Mammary epithelial cell (primary cell): ENCODE measurements at places on chromosomes 11 and 22. TPM values are rescaled to one million over a fixed set of nuclear protein-coding genes. Genes with fewer than 3 reads are reported as not detected.

DNA sequence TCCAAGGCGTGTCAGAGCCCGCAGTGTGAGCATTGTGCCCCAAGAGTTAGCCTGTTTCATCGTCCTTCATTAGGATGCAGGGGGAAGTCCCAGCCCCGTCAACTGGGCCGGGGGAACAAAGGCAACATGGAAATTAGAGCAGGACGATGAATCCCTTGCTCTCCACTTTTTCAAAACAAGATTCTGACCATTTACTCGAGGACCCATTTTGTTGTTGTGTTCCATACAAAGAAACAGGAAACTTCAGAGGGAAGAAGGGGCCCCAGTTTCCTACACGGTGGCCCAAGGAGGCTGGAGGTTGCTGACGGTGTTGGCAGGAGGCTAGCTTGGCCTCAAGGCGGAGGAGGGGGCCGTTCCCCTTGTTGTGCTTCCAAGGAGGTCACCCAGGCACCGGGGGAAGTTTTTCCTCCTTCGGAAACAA, 44.0 kb upstream of the SLC1A2 start:
- DNase-seq, result no peak

DNA sequence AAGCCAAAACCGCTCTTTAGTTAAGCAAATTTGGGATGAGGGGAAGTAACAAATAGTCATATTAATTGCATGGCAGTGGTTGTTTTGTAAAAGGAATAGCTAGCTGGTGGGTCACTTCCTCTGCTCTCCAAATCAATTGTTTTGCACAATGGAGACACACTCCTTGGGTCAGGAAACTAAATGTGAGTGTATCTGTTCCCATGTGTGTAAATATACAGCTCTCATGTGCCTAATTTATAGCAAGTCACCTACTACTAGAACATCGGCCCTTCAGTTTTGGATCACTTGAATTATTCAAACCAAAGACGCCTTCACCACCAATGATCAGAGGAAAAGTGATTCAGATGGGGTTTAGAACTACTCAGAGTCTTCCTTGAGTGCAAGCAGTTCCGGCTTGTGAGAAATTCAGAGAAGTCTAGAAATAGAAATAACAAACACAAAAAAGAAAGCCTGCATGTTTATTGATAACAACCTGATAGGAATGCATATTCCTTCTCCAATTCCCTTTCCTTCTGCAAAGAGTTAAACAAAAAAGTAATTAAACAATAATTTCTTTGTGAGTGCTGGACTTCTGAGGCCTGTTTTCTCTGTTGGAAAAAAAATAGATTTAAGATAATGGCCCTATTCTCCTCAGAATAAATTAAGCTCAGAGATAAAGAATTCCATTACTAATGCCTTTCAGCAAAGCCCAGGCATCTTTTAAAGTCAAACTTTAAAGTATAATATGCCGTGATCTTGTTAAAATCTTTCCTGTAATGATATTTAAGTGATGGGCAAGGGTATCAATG, 100.4 kb downstream of the KIRREL3 start:
- no peak for DNase-seq

Gene RNF169
- 18.7 TPM for total RNA-seq

Gene CYP2D6
- total RNA-seq, result 2.3 and 2.7 TPM in 2 replicates

DNA sequence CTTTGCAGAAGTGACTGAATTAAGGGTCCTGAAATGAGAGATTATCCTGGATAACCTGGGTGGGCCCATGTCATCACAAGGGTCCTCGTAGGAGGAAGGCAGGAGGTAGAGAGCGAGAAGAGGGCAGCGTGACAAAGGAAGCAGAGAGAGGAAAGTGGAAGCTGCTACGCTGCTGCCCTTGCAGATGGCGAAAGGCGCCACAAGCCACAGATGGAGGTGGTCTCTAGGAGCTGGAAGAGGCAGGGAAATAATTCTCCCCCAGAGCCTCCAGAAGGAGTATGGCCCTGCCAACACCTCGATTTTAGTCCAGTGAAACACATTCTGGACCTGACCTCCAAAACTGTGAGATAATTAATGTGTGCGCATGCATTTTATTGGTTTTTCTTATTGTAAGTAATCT, 13.4 kb downstream of the TMEM184B start:
- DNase-seq, result no peak

- no peak for DNase-seq
Measured at GRCh38 chr11:18501629-18502028, 25.1 kb downstream of the TSG101 start.

Gene C11orf65
- total RNA-seq, result 1.1 and 1.7 TPM in 2 replicates

DNA sequence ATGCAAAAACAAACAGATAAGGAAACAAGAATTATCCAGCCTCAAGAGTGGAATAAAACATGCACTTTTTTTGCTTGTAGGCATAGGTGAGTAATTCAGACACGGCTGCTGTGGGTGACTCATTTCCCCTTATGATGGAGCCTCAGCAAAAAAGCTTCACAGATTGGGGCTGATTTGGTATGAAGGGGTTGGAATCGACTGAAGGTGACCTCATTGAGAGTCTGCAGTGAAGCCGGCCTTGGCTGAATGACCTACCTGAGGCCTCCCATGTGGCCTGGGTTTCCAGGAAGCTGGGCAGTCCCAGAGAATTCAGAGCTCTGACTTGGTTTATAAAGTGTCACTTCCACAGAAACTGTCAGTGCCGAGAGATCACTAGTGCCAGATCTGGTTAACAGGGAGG, 34.2 kb upstream of the VPREB1 start:
- peak; percentile 88 for DNase-seq

Gene CDC42EP1
- 98.4 and 111 TPM in 2 replicates for total RNA-seq

GRCh38 chr11:131888230-131888855, 517.9 kb downstream of the NTM start:
- DNase-seq, result peak; percentile 90

Gene OR10A2
- not detected in 2 replicates for total RNA-seq

- no peak for DNase-seq
Measured at GRCh38 chr11:69703453-69703767, 412 bp downstream of the FGF19 start.

GRCh38 chr11:2240834-2241233, 29.6 kb downstream of the ASCL2 start:
- no peak for DNase-seq

Gene GGTLC2
- not detected in 2 replicates for total RNA-seq

Gene GAL3ST1
- not detected in 2 replicates for total RNA-seq

GRCh38 chr22:37633625-37634416, 5.6 kb upstream of the SH3BP1 start:
- no peak for DNase-seq

- peak; percentile 94 for DNase-seq
Measured at GRCh38 chr11:130178441-130179339, 19.1 kb downstream of the ST14 start.

DNA sequence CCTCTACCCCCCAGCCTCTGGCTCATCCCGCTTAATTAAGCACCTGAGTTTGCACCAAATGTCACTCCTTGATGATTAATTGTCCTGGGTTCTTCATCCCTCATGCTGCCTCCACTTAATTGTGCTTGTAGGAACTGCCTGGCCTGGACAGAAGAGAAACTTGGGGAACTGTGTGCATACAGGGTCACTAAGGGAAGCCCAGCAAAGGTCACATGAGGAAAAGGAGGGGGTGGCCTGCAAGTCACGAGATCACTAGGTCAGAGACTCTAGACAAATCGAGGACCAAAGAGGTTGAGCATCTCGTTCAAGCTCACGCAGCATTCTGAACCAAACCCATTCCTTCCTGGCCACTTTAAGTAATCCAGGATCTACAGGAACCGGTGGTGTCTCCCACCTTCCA, 75.8 kb downstream of the PDE2A start:
- no peak for DNase-seq

DNA sequence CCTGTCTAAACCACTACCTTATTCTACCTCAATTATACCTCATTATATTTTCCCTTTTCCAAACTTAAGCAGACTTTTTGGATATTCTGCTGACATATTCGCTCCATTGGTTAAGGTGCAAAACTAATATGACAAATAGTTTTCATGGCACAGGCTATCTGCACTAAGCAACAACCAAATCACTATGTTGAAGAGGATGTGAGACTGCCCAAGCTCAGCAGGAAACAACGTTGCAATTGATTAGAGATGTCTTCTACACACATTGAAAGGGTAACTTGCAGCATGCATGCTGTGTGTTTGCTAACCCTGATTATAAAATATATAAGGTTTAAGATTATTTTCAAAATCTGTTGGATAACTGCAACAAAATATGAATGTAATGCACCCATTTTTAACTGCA, 61.6 kb downstream of the STK33 start:
- DNase-seq, result no peak

- DNase-seq, result no peak
Measured at GRCh38 chr11:12241971-12242672, 131.7 kb downstream of the MICAL2 start.

Gene PPFIA1
- total RNA-seq, result 42.5 TPM

Gene MMP3
- 5.8 TPM for total RNA-seq

DNA sequence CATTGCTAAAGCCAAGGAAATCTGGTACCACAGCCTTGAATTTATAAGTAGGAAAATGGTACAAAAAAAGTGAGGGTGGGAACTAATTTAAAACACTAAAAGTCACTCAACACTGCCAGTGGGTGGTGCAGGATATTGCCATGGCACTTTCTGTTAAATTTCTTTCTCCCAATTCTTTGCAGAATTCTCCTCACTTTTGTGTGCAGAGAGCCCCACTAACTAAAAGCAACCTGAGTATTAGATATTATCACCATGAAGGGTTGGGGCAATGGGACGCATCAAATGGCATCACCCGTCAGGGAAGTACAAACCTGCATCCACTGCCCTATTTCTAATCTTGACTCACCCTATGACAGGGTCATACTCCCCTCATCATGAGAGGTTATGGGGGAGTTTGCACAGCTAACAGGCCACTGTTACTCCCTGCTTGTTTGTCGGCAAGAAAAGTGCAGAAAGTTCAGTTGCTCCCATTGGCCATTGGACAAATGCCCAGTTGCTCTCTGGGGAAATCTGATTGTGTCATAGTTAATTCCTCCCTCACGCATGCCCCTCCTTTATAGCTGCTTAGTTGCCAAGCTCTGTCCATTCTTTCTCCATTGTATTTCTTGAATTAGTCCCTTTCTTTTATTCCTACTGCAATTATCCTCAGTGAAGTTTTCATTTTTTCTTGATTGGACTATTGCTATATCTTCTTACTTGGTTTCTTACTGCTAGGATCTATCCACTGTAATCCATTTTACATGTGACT, 93.8 kb upstream of the BLID start:
- DNase-seq, result no peak

DNA sequence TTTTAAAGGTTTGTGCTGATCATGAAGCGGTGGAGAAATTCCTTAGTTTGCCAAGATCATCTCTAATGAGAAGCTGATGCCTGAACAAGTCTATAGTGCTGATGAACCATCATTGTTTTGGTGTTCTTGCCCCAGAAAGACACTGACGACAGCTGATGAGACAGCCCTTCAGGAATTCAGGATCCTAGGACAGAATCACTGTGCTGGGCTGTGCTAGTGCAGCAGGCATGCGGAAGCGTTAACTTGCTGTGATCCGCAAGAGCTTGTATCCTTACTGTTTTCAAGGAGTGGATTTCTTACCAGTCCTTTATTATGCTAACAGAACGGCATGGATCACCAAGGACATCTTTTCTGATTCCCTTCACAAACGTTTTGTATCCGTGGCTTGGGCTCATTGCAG, 104.1 kb downstream of the TBC1D22A start:
- DNase-seq, result peak; percentile 71

Gene ZP1
- total RNA-seq, result not detected in 2 replicates

- DNase-seq, result peak; percentile 44
Measured at GRCh38 chr11:27471589-27472397, 797 bp downstream of the LGR4 start.

Gene PRAME
- not detected in 2 replicates for total RNA-seq

DNA sequence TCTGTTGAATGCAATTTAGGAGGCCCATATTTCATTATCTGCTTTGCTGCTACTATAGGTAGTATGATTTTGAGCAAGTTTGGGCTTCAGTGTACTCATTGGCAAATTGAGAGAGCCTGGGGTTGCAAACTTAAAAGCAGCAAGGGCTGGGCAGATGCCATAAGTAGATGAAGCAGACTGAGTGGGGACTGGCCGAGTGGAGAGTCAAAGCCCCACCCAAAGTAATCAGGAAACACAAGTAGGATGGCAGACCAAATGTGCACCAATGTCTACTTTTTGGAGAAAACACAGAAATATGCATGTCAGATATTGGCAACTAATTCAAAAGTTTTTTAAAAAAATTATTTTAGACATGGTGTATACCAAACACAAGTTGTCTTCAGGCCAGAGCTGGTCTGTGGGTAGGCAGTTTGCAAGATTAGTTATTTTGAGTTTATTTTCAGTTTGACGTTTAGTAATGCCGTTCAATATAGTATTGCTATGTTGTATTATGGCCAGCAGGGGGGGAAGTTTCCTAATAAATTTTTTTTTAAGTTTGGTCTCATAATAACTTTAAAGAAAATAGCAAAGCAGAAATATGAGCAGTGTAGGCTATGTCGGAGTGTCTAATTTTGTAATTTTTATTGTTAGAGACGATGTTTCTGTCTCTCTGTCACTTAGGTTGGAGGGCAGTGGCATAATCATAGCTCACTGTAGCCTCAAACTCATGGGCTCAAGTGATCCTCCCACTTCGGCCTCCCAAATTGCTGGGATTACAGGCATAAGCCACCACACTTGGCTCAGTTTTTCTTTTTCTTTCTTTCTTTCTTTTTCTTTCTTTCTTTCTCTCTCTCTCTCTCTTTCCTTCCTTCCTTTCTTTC, 105.1 kb downstream of the HIPK3 start:
- peak; percentile 42 for DNase-seq

Gene CASP12
- total RNA-seq, result not detected in 2 replicates

DNA sequence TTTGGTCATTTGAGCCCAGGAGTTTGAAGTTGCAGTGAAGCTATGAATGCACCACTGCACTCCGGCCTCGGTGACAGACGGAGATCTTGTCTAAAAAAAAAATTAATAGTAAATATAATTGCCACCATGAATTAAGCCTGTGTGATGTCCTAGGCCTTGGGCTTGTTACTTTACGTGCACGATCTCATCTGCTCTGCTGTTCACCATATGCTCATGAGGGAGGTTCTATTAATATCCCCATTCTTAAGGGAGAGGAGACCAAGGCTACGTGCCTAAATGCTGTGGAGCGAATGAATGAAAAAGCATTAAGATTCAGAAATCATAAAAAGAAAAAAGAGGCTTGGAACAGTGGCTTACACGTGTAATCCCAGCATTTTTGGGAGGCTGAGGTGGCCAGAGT, 2.6 kb upstream of the ATG2A start:
- DNase-seq, result no peak

Gene KCNK4
- total RNA-seq, result not detected in 2 replicates

GRCh38 chr11:132643239-132643638, 889.1 kb downstream of the OPCML start:
- no peak for DNase-seq

Gene TIRAP
- total RNA-seq, result 6.3 TPM

- DNase-seq, result no peak
Measured at GRCh38 chr11:13952221-13952620, 10.3 kb upstream of the SPON1 start.

DNA sequence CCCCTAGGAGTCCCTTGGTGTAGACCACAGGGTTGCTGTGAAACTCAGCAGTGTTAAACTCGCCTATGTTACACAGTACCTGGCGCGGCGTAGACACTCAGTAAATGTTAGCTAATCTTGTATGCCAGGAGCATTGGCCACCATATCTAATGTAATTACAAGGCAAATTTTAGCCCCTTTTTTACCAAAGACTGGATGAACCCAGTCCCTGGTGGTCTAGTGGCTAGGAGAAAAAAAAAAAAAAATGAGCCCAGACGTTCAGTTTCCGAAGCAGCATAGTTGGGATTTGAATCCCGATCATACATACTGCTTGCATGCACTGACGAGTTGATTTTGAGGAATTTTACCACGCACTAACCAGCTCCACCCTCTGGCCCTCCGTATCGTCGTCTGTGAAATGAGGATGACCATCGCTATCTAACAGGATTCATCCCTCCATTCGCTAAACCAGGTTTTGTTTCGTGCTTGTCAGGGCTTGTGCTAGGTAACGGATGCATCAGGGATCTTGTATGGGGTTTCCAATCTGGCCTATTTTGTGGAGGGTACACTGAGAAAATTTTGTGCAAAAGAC, 688 bp downstream of the PTS start:
- peak; percentile 37 for DNase-seq
